ENCODE measurements at places on chromosomes 5 and 9.

DNA sequence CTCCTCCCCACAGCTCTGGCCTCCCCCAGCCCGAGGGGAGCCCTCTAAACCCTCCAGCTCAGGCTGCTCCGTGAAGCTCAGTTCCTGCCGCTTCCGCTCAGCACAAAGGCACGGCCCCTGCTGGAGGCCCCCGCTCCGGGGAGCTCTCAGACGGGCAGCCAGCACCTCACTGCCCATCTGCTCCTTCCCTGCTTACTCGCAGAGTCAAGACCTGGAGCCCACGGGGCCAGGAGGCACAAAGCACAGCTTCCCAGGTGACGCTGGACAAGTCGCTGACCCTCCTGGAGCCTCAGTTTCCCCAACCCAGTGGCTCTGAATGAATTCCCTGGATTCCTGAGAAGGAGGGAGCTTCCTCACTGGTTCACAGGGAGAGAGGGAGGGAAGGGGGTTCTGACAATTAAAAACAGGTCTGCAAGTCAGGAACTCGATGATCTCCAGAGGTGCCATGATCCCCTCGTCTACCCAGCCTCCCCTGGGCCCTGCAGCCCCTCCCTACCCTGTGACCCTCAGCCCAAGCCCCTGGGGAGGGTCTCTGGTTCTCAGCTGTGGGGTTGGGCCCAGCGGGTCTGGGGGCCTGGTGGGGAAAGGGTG lies 36.2 kb downstream of the VAV2 start:
- peak; percentile 46 for DNase-seq

DNA sequence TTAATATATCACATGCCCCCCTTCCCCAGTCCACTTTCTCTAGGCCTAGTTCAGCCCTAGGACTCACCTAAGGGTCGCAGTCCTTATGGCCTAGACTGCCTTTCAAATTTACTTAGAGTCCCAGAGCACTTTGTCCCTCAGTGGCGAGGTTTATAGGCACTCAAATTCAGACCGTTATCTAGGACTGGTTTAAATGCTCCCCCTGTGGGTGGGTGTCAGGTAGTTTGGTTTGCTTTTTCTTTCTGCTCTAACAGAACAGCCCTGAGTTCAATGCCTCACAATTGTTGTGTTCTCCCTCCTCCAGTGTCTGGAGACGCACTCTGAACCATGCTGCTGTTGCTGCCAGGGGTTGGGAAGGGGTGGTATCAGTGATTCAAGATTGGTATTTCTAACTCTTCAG lies 317.1 kb downstream of the MAT2B start:
- no peak for DNase-seq

- no peak for DNase-seq
Observed at GRCh38 chr5:142795251-142795650, 25.1 kb downstream of the ARHGAP26 start.

DNA sequence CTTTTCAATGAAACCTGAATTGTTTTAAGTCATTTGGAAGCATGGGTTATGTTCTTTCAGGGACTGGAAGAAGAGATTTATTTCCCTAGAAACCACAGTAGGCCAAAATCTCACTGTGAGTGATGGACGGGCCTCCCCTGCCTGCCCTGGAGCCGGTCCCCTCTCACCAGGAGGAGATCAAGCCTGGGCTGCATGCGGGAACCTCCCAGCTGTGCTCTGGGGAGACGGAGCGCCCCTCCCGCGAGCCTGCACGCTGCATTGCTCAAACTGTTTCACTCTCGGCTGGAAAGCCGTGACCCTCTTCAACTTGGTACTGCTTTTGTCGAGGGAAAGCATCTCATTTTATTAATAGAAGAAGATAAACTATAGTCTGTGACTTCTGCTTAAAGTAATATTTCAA lies 85.4 kb downstream of the IRX2 start:
- no peak for DNase-seq

- no peak for DNase-seq
Observed at GRCh38 chr9:135498381-135499126, 1.9 kb upstream of the MRPS2 start.

- no peak for DNase-seq
Observed at GRCh38 chr5:10825897-10826644, 65.0 kb upstream of the DAP start.

DNA sequence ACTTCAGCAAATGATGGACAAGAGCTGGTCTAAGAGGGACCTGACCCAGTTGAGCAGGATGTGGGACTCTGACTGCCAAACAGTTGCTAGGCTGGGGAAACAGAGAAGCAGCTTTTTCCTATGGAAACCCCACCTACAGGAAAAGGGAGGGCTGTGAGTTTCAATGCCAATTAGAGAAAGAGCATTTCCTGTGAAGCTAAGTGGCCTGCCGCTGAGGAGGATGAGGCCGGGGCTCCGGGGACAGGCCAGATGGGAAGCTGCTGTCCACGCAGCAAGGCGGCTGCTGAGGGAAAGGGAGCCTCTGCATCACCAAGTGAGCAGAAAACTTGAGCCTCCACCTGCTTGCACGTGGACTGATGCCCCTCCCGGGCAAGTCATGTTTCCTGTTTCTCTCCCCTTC lies at the start of gene PCDH12:
Gene PCDH12, minus strand, starts transcription at position 90 of the 400 bp plus-strand sequence. CDS start 351 bp downstream, outside the sequence.
- DNase-seq = peak; percentile 27

GRCh38 chr5:16502866-16503265 lies 37.3 kb upstream of the ZNF622 start:
- DNase-seq = no peak

GRCh38 chr5:129630101-129630500 lies 117.8 kb upstream of the MINAR2 start:
- peak; percentile 31 for DNase-seq

GRCh38 chr5:10985721-10986110 lies 224.7 kb upstream of the DAP start:
- DNase-seq = no peak

DNA sequence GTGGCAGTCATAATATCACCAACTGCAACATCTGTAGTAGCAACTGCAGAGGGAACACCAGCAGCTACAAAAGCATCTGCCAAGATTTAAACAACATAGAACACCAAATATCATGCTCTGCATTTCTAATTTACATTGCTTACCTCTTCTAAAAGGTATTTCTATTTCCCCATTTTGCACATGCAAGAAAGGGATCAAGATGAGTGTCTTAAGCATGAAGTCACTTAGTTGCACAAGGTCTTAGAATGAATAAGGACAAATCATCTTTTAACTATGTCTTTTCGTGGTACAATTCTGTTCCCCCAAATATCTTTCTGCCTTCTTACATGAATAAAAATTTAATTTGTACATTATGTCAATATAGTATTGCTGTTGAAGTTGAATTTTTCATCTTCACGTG lies 1746.4 kb downstream of the EFNA5 start:
- peak; percentile 85 for DNase-seq

GRCh38 chr9:118017607-118018122 lies 313.5 kb downstream of the TLR4 start:
- no peak for DNase-seq

DNA sequence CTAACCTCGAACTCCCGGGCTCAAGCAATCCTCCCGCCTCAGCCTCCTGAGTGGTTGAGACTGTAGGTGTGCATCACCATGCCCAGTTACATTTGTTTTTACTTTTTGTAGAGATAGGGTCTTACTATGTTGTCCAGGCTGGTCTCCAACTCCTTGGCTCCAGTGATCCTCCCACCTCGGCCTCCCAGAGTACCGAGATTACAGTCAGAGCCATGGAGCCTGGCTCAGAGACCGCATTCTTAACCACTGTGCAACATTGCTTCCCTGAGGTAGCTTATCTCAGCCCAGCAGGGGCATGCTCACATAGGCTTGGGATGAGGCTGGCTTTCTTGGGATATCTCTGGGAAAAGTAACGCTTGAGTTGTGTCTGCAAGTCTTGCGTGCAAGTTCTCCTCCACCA lies 99.7 kb downstream of the SPRY4 start:
- no peak for DNase-seq

DNA sequence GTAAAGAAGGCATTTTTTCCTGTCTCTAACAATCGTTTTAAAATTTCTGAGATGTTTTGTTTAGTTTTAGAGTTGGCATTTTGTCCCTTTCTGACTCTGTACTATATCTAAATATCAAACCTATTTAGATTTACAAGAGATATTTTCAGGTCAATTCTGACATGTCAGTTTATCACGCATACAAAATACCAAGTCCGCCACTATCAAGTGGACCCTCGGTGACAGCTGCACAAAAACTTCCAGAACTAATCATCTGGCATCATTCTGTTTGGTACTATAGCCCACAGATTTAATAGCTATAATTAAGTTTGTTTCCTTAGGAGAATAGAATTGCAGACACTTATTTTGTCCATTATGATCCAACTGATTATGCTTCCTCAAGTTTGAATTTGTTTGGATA lies 1278.2 kb downstream of the CDH12 start:
- no peak for DNase-seq

GRCh38 chr5:150020249-150020648 lies 19.7 kb downstream of the HMGXB3 start:
- no peak for DNase-seq

DNA sequence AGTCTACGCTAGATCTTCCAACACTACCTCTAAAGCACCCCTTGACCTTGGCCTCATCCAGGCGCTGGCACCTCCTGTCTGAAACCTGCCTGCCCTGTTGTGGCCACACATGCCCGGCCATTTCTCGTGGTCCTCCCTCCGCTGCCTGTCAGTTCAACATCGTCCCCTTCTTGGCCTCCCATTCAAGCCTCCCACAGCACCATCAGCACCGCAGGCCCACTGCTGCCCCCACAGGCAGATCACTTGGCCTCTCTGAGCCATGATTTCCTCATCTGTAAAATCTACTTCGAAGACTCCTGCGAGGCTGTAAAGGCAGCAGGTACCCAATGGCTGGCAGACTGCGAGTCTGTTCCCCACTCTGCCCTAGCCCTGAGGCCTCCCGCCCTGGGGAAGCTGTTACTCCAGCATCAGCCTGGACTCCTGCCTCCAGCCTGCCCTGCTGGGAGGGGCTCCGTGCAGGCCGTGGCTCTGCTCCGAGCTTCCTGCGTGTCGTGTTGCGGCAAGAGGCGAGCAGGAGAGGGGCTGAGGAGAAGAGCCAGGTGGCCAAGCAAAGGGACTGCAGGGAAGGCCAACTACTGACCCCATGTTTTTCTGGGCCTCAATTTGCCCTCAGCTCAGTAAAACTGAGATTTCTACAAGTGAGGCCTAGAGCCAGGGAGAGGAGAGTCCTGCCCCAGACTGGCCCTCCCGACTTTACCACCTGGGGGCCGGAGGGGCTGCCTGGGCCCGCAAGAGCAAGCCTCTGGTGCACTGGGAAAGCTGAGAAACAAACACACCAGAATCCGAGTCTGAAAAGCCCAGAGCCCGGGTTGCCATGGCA lies 70.5 kb upstream of the LRRTM2 start:
- no peak for DNase-seq

GRCh38 chr5:34978681-34979080 lies 49.3 kb downstream of the DNAJC21 start:
- DNase-seq = no peak

DNA sequence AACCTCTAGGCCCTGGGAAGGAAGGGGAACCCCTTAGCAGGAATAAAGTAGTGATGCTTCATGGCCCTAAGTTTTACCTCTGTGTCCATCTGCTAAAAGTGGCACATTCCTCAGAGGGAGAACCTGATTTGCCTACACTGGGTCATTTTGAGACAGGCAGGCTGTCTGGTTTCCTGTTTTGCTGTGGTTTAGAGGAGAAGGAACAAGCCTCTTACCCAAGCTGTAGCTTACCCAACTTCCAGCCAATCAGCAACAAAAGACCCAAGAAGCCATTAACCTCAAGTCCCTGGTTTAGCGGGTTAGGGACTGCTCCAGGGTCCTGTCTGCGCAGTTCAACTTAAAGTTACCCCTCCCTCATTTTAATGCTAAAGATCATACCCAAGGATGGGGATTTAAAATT lies 411.0 kb downstream of the MAT2B start:
- DNase-seq = peak; percentile 35

Measured in fibroblast of skin of right biceps (primary cell).